ENCODE measurements at places on chromosomes 1 and 21.

GRCh38 chr1:224289396-224289795 lies 40.6 kb downstream of the NVL start:
- DNase-seq = no peak

DNA sequence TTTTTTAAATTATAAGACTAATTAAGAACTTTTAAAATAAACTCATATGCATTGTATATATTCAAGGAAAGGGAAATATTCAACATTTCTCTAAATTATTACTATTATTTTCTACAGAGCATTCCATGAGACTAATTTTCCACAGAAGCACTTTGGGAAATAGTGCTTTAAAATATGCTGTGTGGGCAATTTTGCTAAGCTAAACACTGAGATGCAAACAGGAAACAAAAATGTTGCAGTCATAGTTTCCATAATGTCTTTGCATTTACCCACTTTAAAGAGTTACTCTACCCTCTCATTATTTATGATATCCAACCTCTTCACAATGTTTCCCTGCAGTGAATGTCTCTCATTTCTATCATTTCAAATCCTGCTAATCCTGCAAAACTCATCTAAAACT lies 269.6 kb upstream of the BEND5 start:
- no peak for DNase-seq

GRCh38 chr1:11204396-11205190 lies 15.4 kb downstream of the ANGPTL7 start:
- DNase-seq = no peak

DNA sequence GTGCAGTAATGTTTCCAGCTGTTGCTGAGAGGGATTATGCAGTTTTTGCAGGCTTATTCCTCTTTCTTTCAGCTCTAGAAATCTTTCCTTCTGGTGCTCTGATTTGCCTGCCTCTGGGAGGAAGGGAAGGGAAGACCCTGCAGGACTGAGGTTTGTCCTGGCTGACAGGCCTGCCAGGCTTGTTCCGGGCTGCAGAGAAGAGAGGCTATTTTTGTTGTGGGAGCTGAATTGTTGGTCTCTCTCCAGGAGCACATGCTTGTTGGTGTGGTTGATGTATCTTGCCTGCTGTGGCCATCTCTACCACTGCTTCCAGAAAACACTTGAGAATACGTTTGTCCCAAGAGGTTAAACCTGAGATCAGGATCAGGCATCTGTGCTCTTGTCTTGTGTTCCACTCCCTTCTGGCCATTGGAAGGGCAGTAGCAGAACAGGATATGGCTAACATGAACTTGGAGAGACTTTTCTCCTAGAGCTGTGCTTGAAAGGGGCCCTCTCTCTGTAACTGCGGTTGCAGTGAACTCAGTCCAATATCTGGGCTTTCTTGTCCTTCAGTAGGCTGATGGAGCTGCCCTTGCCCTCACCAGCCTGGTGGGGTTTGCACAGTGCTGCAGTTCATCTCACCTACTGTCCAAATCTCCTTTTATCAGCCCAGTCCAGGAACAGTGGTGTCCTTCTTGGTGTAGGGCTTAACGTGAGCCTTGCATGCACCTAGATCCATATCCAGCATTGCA lies 21.5 kb upstream of the SLC25A34 start:
- no peak for DNase-seq

- DNase-seq = no peak
Measured at GRCh38 chr1:159121526-159121925, 45.0 kb upstream of the AIM2 start.

GRCh38 chr1:61190618-61191432 lies 108.5 kb downstream of the NFIA start:
- no peak for DNase-seq

- DNase-seq = no peak
Measured at GRCh38 chr1:171727778-171728177, 14.1 kb downstream of the VAMP4 start.

- DNase-seq = peak; percentile 64
Measured at GRCh38 chr1:156625436-156626078, 6.3 kb downstream of the HAPLN2 start.

DNA sequence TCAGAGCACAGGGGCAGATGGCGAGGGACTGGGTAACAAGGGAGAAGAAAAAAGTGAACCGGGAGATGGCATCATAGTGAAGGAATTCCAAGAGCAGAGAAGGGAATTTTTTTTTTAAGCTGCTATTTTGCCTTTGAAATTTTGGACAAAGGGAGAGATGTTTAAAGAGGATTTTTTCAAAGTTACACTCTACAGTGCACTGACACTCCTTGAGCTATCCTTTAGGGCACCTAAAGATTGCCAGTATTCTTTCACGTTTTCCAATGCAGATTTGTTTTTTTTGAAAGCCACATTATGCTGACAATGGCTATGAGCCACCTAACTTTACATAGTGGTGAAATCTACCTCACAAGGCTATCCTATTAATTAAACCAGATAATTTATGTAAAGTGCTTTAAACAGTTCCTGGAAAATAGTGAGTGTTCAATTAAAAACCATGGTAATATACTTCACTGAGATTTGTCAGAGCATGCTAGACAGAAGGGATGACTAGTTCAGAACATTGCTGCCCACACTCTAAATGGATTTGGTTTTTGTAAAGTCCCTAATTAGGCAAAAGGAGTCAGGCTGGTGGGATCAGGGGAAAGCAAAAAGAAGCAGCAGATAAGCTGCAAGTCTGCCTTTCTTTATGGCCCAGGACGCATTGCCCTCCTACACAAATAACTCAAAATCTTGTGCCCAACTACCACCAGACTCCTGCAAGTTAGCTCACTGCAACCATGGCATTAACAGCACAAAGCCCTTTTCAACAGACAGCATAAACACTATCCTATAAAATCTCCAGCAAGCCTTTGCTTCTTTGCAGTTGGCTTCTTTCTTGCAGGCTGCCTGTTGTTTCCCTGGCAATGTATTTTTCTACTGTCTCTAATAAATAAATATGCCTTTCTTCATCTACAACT lies 53.9 kb downstream of the PRDX6 start:
- no peak for DNase-seq

DNA sequence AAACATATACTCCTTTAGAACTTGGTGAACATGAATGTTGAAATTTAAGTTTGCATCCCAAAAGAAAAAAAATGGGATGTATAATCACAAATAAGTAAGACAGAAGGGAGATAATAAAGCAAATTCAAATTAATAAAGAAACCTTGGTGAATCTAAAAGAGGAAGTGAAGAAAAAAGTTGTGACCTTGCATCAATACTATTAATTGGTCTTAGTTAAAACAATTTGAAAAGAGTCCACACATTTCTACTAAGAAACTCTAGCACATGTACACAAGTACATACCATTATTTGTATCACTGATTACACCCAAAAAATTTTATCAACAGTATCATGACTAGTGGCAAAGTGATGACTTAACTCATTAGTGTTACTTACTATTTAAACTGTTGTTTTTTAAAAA lies 80.4 kb upstream of the SCYL3 start:
- DNase-seq = no peak
